ENCODE measurements at places on chromosomes 3 and 15. TPM values are rescaled to one million over a fixed set of nuclear protein-coding genes. Genes with fewer than 3 reads are reported as not detected.

GRCh38 chr15:40468898-40469331 is 1.9 kb upstream of the CHST14 start:
- no peak for DNase-seq

DNA sequence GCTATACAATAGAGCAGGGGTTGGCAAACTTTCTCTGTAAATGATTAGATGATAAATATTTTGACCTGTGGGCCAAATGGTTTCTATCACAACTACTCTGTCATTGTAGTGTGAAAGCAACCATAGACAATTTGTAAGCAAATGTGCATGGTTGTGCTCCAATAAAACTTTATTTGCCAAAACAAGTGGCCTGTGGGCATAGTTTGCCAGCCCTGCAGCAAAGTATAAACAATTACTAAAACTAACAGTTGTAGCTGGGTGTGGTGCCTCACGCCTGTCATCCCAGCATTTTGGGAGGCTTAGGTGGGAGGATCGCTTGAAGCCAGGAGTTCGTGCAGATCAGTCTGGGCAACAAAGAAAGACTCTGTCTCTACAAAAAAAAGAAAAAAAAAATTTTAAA is 61.6 kb downstream of the NBEAL2 start:
- no peak for DNase-seq

Gene SLC24A1
- 7.2 TPM for total RNA-seq

- DNase-seq: no peak
These were observed 15.9 kb downstream of the IGDCC3 start for GRCh38 chr15:65361708-65362459.

Gene ATP10A
- total RNA-seq: 73.1 TPM

DNA sequence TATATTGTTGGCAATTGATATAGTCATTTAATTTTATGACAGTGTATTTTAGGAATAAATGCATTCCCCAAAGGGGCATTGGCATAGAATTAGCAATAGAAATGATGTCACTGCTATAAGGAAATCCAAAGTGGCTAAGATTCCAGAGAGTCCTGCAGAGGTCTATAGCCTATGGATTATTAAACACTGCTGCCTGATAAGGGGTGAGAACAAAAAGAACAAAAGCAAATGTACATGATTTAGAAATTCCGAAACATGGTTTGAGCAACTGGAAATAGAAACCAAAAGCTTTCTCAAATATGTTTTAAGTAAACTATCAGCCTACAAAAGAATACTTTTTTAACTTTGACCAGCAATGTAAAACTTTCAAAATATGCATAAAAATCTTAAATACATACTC is 280.1 kb upstream of the RASGRP1 start:
- peak; percentile 40 for DNase-seq

- no peak for DNase-seq
These were observed 186.8 kb downstream of the CPNE4 start for GRCh38 chr3:131847966-131848510.

DNA sequence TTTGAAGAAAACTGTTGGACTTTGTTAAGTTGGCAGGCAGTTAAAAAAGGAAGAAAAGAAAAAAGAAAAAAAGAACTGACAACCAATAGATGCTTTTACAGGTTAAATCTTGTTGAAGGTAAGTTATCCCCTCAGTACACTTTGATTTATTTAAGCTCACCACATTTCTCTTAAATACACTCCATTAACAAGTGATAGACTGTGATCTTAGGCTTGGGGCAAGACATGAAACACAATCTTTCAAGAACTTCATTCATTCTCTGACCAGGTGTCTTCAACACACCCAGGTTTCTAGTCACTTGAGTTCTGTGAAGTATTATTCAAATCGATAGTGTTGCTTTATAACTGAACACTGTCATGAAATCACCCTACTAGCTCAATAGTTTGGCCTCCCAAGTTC is 751.9 kb downstream of the ROBO1 start:
- no peak for DNase-seq

Gene SUSD5
- total RNA-seq: 0.13 TPM

- no peak for DNase-seq
These were observed 61.0 kb downstream of the SCN5A start for GRCh38 chr3:38588371-38588971.

Gene PTX3
- total RNA-seq: 300 TPM

Gene FEZF2
- not detected for total RNA-seq

DNA sequence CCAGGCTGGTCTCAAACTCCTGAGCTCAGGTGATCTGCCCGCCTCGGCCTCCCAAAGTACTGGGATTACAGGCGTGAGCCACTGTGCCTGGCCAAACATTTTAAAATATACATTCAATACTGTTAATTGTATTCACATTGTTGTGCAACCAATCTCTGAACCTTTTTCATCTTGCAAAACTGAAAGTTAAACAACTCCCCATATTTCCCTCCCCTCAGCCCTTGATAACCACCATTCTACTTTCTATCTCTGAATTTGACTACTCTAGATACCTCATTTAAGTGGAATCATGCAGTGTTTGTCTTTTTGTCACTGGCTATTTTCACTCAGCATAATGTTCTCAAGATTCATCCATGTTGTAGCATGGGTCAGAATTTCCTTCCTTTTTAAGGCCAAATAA is 30.0 kb downstream of the HMCES start:
- DNase-seq: no peak

- DNase-seq: no peak
These were observed 534.7 kb upstream of the CBLB start for GRCh38 chr3:106403371-106404145.

Gene BCL2A1
- total RNA-seq: not detected

DNA sequence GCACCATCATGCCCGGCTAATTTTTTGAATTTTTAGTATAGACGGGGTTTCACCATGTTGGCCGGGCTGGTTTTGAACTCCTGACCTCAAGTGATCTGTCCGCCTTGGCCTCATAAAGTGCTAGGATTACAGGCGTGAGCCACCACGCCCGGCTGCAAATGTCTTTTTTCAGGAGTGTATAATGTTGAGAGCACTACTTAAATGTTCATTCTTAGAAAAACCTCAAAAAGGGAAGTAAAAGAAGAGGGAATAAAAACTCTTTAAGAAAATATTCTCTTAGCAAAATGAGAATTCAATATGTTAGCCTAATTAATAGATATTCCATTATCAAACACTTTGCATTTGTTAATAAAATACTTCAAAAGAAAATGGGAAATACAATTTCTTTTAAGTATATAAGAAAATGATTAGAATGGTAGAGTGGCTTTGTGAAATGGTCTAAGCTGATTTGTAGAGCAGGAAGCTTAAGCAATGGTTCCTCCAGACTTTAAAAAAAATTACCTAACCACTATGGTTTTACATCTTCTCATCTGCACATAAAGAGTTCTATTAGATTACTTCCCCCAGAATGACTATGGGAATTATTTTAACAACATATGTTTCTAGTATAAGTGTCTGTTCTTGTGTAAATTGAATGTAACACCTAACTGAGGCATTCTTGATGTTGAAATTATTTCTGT is 226.7 kb upstream of the ALCAM start:
- DNase-seq: no peak

Gene ITIH3
- not detected for total RNA-seq

- DNase-seq: peak; percentile 23
These were observed 446.7 kb upstream of the PROK2 start for GRCh38 chr3:72231439-72232196.

DNA sequence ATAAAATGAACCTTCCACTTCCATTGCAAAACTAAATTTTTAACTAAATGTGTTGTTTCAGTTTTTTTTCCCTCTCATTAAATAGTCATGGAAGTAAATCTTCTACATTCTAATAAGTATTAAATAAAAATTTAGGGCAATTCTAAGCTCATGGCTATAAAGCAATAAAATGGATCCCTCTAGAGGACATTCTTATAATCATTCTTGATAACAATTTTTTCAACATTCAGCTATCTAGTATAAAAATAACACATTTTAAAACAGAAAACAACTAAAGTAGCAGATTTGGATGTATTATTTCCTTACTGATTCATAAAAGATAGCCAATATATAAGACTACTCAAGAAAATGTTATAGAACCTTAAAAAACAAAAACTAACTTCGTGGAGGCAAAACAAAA is 393.1 kb downstream of the PLOD2 start:
- DNase-seq: peak; percentile 43

DNA sequence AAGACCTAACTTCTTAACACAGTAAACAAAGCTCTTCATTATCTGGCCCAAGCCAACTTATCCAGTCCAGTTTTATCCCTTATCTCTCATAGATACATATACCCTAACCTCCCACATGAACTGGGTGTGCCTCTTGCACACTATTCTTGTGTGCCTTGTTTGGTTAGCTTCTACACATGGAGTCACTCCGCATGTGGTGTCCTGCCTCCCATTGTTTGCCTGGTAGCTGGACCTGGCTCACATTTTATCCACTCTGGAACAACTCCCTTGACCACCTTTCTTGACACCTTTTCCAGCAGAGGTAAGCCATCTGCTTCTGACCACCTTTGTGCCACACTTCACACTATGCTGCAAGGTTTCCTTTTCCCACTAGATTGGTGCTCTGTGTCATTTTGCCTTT is 15.2 kb downstream of the TIPARP start:
- DNase-seq: no peak

Gene PDZRN3
- total RNA-seq: 35.6 TPM

GRCh38 chr3:131899021-131899420 is 135.8 kb downstream of the CPNE4 start:
- DNase-seq: no peak

DNA sequence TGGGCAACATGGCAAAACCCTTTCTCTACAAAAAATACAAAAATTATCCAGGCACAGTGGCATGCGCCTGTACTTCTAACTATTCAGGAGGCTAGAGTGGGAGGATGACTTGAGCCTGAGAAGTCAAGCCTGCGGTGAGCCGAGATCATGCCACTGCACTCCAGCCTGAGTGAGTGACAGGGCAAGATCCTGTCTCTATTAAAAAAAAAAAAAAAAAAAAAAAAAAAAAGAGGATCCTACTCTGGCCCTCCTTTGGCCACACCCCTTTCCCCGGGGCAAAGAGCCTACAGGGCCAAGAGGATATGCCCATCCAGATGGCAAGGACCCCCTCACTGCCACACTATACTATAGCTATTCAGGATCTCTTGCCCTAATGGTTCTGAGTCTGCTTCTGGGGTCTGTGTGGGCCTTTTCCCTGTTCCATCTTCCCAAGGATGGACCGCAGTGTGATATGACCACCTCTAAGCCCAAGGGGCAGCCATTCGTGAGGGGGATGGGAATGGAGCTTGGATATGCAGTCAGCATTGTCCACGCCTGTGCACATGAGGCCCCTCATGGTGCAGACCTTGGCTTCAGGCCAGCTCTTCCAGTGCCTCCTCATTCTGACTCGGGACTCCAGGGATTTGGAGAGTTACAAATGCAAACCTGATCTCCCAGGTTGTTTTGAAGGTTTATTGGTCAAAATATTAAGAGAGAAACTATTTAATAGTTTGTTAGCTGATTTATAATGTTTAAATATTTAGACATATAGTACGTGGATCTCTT is 7.3 kb downstream of the TYRO3 start:
- DNase-seq: peak; percentile 20

- DNase-seq: no peak
These were observed 21.5 kb downstream of the PDHB start for GRCh38 chr3:58411851-58412830.

Gene PROS1
- total RNA-seq: 25.6 TPM

Gene GALK2
- total RNA-seq: 31.8 TPM

DNA sequence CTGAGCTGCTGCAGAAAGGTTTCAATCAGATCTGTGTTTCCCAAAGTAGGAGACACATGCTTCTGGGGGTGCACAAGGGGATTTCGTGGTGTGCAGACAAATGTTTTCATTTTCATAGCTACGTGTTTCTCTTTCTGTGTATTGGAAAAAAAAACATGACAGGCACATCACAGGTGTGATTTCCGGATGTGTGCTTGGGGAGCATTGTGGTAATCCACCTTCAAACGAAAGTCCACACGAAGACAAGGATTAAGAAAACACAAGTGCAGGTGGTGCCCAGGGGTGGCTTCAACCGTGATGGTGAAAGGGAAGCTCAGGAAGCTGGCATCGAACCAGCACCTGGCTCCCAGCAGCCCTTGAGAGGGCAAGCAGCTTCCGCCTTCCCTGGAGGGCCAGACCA is 164.6 kb upstream of the LINGO1 start:
- no peak for DNase-seq

Gene SLC12A8
- total RNA-seq: 12.0 TPM

Gene UCN2
- total RNA-seq: 0.25 TPM

DNA sequence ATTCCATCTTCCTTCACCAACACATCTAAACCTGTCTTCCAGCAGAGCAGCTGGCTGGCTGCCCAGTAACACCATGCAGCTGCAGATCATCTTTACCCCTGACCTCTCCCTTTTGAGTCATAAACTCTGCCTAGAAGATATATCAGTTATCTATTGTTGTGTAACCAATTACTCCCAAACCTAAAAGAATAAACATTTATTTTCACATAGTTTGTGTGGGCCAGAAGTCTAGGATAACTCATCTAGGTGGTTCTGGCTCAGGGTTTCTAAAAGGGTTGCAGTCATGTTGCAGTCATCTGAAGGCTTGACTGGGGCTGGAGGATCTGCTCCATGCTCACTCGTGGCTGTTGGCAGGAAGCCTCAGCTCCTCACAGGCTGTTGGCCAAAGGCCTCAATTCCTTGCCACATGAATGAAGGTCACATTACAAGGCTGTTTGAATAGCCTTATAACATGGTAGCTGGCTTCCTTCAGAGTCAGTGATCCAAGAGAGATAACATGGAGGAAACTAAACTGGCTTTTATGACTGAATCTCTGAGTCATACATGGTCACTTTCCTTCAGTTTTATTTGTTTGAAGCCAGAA is 92.8 kb downstream of the GOLIM4 start:
- peak; percentile 24 for DNase-seq

Gene GOLGA6L4
- total RNA-seq: 1.3 TPM

Gene SAMD7
- not detected for total RNA-seq

GRCh38 chr3:59444676-59445075 is 394.9 kb upstream of the CFAP20DC start:
- no peak for DNase-seq

- peak; percentile 55 for DNase-seq
These were observed 88.3 kb upstream of the ADAMTSL3 start for GRCh38 chr15:83565553-83566159.

DNA sequence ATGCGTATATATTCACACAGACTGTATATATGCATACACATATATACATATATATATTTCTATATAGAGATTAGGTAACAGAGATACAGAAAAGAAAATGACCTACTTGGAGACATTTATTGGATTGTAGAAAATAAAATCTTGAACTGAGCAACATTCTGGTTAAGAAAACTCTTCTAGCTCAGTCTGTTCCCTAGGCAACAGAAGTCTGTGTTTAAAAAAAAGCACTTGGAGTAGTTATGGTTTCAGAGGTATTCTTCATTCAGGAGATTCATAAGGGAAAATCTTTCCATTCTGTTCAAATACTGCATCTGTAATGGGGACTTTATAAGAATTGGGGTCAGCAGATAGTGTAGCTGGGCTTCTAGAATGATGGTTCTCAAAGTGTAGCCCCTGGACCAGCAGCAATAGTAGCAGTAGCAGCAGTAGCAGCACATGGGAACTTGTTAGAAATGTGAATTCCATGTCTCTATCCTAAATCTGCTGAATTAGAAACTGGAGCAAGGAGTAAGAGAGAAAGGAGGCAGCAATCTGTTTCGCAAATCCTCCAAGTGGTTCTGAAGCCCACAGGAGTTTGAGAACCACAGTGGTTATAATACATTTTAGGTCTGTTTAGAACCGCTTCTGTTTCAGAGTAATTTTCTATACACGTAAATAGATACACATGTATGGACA is 112.8 kb upstream of the TMEM108 start:
- no peak for DNase-seq

- DNase-seq: no peak
These were observed 11.5 kb downstream of the HTD2 start for GRCh38 chr3:58317811-58318210.
